NCI-H1048 (cell line): ENCODE measurements at places on chromosomes 16 and 17.

DNA sequence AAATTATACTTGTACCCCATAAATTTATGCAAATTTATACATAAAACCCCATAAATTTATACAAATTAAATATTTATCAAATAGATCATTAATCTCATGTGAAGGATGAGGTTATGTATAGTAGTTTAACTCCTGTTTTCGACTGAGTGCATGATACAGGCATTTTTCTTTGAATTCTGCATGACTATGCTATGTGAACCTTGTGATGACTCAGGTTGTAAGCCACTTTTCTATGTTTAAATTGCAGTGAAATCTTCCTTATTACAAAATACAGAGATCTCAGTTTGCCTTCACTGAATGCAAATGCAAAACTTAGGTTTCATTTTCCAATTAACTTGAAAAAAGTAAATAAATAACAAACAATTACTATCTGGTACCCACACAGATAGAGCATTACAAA lies 843.7 kb downstream of the CDH11 start:
- DNase-seq, result no peak

DNA sequence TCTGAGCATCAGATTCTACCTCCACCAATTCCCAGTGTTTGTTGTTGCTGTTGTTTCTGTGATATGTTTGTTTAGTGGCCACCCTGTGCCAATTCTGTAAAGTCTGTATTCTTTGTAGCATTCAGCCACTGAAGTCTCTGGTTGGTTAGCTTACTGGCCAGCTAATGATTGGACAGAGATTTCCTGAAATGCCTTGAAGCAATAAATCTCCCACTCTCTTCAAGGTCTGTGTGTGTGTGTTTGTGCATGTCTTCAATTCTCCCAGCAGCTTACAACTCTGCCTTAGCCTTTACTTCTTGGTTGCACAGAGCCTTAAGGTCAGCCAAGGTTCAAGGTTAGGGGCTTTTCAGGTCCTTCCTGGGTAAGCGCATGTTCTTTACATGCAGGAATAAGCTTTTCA lies 38.2 kb downstream of the PRPSAP2 start:
- DNase-seq, result no peak

DNA sequence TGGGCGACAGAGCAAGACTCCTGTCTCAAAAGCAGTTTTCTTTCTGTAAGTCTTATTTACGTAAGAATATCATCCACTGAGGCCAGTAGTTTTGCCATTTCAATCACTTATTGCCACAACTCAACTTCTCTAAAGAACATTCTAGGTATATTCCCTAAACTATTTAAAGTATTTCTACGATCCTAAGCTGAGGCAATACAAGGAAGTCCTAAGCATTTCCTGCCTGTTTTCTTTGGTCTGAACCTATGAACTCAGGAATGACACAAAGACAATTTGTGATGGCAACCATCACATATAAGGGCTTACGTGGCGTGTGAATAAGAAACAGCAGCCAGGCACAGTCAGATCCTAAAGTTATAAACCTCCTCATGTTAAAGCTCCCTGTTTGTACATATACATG lies 14.2 kb downstream of the USP36 start:
- no peak for DNase-seq

- DNase-seq, result no peak
Measured at GRCh38 chr17:63154586-63155244, 188.7 kb downstream of the TANC2 start.

DNA sequence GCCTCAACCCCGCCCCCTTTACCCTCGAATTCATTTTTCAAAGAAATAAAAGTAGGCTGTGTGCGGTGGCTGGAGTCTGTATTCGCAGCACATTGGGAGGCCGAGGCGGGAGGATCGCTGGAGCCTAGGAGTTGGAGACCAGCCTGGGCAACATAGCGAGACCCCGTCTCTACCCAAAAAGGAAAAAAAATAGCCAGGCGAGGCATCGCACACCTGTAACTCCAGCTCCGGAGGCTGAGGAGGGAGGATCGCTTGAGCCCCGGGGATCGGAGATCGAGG lies 671 bp upstream of the TOP2A start:
- no peak for DNase-seq

- DNase-seq, result no peak
Measured at GRCh38 chr16:20995711-20996110, 95.1 kb downstream of the LYRM1 start.

DNA sequence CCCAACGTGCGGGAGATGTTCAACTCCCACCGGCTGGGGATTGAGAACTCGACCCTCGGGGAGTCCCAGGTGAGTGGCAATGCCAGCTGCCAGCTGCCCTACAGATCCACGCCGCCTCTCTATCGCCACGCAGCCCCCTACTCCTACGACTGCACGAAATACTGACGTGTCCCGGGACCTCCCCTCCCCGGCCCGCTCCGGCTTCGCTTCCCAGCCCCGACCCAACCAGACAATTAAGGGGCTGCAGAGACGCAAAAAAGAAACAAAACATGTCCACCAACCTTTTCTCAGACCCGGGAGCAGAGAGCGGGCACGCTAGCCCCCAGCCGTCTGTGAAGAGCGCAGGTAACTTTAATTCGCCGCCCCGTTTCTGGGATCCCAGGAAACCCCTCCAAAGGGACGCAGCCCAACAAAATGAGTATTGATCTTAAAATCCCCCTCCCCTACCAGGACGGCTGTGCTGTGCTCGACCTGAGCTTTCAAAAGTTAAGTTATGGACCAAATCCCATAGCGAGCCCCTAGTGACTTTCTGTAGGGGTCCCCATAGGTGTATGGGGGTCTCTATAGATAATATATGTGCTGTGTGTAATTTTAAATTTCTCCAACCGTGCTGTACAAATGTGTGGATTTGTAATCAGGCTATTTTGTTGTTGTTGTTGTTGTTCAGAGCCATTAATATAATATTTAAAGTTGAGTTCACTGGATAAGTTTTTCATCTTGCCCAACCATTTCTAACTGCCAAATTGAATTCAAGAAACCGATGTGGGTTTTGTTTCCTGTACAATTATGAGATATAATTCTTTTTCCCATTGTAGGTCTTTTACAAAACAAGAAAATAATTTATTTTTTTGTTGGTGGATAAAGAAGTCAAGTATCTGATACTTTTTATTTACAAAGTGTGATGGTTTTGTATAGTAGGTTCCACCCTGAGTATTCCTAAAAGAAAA lies 2.3 kb downstream of the FOXC2 start:
- no peak for DNase-seq

- no peak for DNase-seq
Measured at GRCh38 chr17:50278526-50279180, 4.4 kb downstream of the TMEM92 start.

DNA sequence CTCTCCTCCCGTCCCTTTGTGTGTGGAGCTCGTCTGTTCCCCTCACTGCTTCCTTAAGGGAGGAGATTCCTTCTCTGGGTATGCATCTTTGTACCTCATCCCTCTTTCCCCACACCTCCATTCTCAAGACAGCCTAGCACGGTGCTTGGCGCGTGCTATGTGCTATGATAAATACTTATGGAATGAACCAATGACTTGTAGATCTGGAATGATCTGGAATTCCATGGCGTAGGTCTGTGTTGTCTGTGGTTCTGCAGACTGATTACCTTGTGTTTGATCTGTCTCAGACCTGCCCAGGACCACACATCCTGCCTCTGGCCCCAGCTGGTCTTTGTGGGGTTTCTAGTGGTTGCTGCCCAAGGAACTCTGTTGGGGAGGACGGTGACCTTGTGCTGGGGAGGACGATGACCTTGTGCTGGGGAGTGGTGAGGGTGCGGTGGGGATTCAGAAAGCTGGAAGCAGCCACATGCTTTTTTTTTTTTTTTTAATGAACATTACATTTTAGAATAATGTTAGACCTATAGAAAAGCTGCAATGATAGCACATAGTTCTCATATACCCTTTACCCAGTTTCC lies 33.5 kb upstream of the ETV4 start:
- DNase-seq, result no peak

DNA sequence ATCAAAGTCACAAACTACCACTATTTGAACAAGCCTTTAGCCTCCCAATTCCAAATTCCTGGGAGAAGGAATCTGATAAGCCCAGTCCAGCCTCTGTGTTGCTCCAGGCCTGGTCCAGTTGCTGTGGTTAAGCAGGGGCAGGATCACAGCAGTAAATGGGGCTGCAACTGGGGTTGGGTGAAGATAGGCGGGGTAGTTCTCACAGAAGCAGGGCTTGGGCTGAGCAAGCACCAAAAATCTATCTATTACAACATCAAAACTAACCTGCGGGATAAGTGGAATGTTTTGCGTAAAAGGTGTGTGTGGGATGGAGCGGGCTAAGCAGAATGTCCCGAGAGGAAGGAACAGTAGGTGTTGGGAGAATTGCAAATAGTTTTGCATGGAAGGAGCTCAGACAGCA lies 23.0 kb upstream of the RNF135 start:
- no peak for DNase-seq

DNA sequence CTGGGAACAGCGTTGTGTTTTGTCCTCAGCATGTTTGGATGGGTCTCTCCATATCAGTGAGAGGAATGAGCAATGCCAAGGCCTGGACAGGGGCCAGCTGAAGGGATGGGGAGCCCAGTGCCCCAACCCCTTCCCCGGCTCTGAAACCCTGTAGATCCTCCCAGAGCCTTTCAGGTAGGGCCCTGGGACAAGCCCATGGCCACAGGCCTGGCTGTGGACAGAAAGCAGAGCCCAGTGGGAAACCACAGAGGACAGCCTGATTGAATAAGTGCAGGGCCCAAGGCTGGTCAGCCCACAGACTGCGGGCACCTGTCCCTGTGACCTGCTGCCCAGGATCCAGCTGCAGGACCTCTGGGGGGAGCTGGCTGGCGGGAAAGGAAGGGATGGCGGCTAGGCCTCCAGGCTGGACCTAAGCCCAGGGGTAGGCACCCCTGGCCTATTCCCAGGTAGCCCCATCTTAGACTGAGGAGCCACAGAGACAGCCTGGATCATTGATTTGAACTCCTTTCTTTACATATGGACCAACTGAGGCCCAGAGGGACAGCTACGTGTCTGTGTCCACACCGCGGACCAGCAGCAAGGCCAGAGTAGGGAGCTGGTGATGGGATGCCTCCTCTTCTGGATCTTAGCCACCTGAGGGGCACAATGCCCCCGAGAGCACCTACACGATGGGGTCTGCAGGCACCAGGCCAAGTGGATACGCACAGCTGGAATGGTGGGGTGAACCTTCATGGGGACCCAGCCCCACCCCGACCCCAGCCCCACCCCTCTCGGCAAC lies 1.3 kb downstream of the CCDC102A start:
- no peak for DNase-seq

DNA sequence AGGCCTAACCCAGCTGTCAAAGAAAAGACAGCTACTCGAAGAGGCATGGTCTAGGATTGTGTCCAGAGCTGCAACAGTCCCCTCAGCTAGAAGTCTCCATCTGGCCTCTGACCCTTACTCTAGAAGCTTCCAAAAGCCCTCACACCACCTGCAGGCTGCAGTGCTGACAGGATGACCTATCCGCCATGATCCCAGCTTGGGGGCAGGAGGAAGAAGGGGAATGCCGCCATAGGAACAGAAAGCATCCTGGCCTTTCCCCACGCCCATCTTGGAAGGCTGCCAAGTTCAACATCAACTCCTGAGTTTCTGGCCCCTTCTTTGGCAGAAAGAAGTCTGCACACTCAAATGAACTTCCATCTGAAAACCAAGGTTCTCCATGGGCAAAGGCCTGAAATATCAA lies 3.1 kb upstream of the KRT36 start:
- DNase-seq, result no peak

DNA sequence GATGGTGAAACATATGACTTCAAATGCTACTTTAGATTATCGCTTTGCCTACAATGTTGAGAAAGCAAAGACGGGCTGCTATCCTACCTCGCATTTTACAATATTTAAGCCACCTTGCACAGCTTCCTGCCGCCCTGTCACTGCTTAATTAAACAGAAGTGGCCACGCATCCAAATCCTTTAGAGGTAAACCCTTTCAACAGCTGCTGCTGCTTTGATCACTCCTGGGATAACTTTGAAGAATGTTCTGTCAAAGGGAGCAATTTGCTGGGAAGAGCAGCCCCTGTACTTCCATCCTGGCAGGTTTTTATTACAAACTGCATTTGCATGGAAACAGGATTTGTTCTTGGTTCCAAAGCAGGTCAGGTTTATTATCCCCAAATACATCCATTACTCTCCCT lies 24.2 kb upstream of the SSTR2 start:
- no peak for DNase-seq

DNA sequence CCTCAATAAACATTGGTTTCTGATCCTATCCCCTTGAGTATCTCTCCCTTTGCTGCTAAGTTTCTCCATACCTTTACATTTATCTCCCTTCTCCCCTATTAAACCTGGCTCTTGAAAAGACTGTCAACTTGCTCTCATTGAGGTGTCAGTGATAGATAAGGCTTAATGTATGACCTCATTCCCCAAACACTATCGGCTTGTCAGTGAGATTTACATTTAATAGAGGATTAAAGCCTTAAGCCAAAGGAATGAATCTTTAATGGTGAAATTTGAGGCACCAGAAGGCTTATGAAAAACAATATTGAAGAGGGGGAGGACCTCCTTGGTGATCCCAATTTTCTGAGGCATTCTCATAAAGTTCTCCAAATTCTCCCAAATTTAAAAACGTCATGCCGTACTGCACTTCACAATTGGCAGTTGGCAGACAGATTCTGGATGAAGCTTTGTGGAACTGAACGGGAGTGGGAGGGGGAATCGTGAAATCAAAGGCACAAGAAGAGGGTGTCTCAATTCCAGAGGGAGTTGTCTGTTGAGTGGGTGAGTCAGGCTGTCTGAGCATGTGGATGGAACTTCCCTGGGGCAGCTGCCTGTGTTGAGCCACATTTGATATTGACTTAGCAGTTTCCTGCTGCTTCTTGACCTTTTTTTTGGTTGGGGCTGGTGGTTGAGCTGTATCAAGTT lies 478.8 kb downstream of the NPIPA7 start:
- no peak for DNase-seq

DNA sequence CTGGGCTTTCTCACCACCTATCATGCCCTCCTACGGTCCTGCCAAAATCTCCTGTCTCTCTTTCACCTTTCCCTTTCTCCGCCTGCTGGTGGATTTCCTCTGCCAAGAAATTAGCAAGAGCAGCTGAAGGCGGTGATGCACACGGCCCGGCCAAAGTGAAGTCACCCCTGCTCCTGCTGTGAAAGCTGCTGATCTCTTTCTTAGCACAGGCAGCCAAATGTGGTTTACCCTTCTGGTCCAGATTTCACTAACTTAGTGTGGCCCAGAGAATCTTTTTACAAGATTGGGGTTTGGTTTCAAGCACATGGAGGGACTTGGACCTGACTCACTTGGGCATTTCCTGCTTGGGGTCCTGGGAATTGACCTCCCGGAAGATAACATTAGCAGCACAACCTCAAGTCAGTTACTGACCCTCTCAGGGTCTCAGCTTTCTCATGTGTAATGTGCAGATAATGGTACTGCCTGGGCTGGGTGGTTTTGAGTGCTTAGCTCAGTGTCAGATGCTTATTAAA lies 155.7 kb downstream of the SOCS1 start:
- no peak for DNase-seq

- no peak for DNase-seq
Measured at GRCh38 chr17:27310565-27311110, 16.7 kb downstream of the WSB1 start.

GRCh38 chr17:79203016-79203415 lies 128.4 kb downstream of the ENGASE start:
- DNase-seq, result no peak

GRCh38 chr16:77899416-77899815 lies 111.1 kb downstream of the VAT1L start:
- DNase-seq, result no peak
